Osteocyte (in vitro differentiated cells): ENCODE measurements at places on chromosomes 1 and 21.
A peak's percentile ranks its signal among the peaks of the same experiment; 100 is the strongest.

- no peak overlapping the region for H3K27ac ChIP-seq
- peaks cover 28% of the 10 kb centered on the region for H3K27me3 ChIP-seq
- H3K36me3 ChIP-seq: no peaks in the 10 kb centered on the region
Measured at GRCh38 chr1:1947493-1947892, 28.4 kb upstream of the TMEM52 start.

GRCh38 chr1:17184161-17184665 lies 20.7 kb upstream of the PADI1 start:
- peaks cover 10% of the 10 kb centered on the region for H3K36me3 ChIP-seq
- no peak overlapping the region for H3K4me3 ChIP-seq
- H3K27me3 ChIP-seq: no peaks in the 10 kb centered on the region
- peak; percentile 53 for DNase-seq
- peaks cover 22% of the 10 kb centered on the region for H3K4me1 ChIP-seq

DNA sequence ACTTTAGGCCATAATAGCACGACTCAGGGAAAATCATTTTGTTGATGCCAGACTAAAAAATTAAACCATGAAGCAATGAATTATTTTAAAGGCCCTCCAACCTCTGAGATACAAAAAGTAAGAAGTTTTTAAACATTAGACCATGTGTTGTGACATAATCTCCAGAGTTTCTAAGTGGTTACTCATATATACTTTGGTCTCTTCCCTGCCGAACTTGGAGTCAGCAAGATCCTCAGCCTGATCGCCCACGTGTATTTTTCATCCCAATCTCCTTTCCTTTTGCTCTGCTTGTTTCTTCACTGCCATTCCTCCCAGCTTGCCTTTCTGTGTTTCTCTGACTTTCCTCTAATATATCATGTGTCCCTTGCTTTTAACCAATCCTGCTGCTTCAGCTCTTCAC lies 3.8 kb downstream of the ARV1 start:
- peaks cover 2% of the 10 kb centered on the region for H3K36me3 ChIP-seq
- no peak overlapping the region for H3K4me3 ChIP-seq
- H3K4me1 ChIP-seq: peaks cover 16% of the 10 kb centered on the region
- DNase-seq: no peak
- H3K27ac ChIP-seq: no peak overlapping the region

DNA sequence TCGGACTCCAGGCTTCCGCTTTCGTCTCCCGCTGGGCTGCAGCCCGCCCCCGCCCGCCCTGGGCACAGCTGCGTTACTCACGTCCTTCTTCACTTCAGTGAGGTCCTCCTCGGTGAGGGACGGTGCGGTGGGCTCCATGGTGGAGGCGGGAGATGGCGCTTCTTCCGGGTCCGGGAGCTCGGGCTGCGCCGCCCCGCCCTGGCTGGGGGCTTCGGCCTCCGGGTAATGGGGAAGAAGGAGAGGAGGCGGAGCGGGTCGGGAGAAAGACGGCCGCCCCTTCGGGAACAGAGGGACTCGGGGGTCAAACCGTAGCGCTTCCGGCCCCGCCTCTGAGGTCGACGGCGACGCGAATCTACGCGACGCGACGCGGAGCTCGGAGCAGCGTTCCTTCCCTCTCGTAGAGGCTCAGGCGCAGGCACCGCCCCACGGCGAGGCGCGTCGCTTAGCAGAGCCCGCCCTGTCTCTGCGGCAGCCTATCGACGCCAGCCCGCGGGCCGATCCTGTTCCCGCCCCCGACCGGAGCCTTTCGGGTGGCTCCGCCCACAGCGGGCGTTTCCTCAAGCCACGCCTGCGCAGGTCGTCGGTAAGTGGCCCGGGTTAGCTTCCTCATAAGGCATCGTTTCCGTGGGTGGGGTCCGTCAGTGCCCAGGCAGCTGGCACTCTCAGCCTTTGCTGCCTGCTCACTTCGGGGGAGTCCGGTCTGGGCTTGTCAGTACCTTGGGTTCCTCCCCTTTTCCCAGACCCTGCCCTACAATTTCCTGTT lies at the start of gene BCL10:
Gene BCL10 (minus strand): TSS at position 418 of the 763 bp plus-strand sequence. CDS start 280 bp downstream, at position 138.
- H3K27me3 ChIP-seq: no peaks in the 10 kb centered on the region
- peak within 1 kb of the TSS; percentile 96 for H3K27ac ChIP-seq
- peak within 1 kb of the TSS; percentile 83 for H3K4me3 ChIP-seq
- H3K4me1 ChIP-seq: peaks cover 46% of the 10 kb centered on the region
- H3K36me3 ChIP-seq: peaks cover 11% of the 10 kb centered on the region

GRCh38 chr1:18963968-18964367 lies 7.5 kb upstream of the IFFO2 start:
- DNase-seq: no peak
- no peak overlapping the region for H3K4me3 ChIP-seq
- H3K27me3 ChIP-seq: peaks cover 6% of the 10 kb centered on the region
- no peak overlapping the region for H3K27ac ChIP-seq
- H3K36me3 ChIP-seq: no peaks in the 10 kb centered on the region

- H3K27ac ChIP-seq: peak overlapping the region; percentile 76
- H3K4me1 ChIP-seq: peaks cover 50% of the 10 kb centered on the region
- no peak for DNase-seq
- H3K4me3 ChIP-seq: no peak overlapping the region
Measured at GRCh38 chr1:44326024-44326701, 28.9 kb downstream of the ERI3 start.

- H3K4me3 ChIP-seq: no peak overlapping the region
- no peak for DNase-seq
- H3K27ac ChIP-seq: peak overlapping the region; percentile 80
Measured at GRCh38 chr1:198253668-198254067, 96.9 kb downstream of the NEK7 start.
